Non-pigmented ciliary epithelial cell (primary cell): ENCODE measurements at places on chromosomes 1 and 21.

- DNase-seq: no peak
Observed at GRCh38 chr21:28704746-28705145, 287.9 kb downstream of the LTN1 start.

- DNase-seq: no peak
Observed at GRCh38 chr1:46131093-46131492, 1.3 kb downstream of the PIK3R3 start.

GRCh38 chr1:156625436-156626078 is 6.3 kb downstream of the HAPLN2 start:
- DNase-seq: no peak

DNA sequence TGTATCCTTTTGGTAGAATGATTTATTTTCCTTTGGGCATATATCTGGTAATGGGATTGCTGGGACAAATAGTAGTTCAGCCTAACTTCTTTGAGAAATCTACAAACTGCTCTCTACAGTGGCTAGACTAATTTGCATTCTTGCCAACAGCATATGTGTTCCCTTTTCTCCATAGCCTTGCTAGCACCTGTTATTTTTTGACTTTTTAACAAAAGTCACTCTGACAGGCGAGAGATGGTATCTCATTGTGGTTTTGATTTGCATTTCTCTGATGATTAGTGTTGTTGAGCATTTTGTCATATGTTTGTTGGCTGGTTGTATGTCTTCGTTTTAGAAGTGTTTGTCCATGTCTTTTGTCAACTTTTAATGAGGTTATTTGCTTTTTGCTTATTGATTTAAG is 99.8 kb downstream of the UCK2 start:
- DNase-seq: no peak

DNA sequence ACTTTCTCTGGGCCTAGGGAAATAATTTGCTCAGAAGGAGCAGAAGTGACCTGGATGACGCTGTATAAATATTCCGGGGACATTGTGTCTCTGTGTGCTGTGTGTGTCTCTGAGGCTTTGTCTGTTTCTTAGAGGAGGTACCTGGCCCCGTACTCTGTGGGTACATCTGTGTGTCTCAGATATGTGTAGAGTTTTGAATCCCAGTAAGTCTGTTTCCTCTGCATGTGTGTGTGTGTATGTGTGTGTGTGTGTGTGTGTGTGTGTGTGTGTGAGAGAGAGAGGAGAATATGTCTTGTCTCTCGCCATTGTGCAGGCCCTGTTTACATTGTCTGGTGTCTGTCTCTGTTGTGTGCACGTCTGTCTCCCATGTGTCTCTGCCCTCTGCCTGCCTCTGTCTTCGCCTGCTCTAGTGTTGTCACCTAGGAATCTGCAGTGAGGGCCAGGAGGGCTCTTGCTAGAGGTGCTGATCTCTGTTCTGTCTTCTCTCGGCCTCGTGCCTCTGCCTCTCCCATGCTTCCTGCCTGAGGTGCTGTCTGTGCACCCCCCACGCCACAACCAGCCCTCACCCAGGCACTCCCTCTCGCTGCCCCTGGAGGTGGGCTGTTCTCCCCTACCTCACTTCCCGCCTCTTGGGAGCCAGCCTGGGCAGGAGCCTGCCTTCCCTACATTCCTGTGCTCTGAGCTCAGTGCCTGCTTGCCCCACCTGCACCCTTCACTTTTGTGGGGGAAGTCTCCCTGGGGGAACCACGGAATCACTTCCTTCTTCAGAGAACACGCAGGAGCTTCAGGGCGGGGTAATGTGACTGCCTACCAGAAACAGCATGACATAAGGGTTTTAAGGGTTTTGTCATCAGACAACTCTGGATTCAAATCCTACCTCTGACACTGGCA is 5.9 kb downstream of the MAP7D1 start:
- no peak for DNase-seq

- DNase-seq: no peak
Observed at GRCh38 chr1:227782226-227782625, 33.2 kb upstream of the PRSS38 start.

- DNase-seq: no peak
Observed at GRCh38 chr1:171220581-171221054, 27.7 kb upstream of the FMO1 start.

DNA sequence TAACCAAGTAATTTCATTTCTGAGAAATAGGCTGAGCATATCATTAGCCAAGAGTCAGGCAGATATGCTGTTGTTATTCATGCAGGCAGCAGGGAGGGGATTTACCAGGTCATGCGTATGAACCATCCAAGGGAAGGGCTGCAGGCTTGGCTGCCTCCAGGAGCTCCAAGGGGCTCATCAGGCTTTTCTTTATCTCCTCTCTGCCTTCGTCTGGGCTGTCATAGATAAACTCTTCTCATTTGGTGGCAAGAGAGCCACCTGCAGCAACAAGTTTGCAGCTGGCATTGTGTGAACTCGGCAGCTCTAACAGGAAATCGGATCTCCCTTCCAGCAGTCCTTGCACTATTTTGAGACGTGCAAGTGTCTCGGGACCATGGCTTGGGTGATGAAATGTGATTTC is 7.5 kb downstream of the CCDC27 start:
- no peak for DNase-seq

DNA sequence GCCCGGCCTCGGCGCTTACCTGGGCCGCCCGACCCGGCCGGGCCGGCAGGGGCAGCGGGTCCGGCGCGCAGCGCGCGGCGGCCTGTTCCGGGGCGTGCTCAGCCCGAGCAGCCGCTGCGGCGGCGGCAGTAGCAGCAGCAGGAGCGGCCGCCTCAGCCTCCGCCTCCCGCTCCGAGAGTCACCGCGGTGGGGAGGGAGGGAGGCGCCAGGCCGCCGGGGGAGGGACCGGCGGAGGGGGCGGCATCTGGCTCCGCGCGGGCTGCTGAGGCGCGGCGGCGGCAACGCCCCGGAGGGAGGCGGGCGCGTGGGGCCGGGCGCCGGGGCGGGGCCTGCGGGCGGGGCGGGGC is at the start of gene CTNNBIP1:
CTNNBIP1 (minus strand) TSS at position 194 of the 347 bp plus-strand sequence. CDS start 38,205 bp downstream, outside the sequence.
- DNase-seq: no peak

GRCh38 chr1:37257646-37258045 is 216.7 kb upstream of the ZC3H12A start:
- no peak for DNase-seq

- no peak for DNase-seq
Observed at GRCh38 chr1:159817276-159818041, 9.2 kb upstream of the SLAMF8 start.

DNA sequence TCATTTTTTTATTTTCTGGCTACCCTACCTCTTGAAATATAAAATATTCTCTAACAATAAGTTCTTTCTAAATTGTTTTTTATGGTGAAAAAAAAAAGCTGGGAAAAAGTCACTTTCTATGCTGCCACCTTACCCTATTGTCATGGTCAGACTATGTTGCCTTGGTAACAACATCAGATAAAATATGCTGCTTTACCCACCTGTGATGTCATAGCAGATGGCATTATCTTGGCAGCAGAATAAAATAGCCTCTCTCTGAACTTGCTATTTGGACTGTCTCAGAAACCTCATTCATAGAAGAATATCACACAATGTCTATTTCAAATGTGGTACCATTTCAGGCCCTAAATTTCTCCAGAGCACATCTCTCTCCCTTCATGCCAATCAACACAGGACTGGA is 69.6 kb upstream of the SGIP1 start:
- DNase-seq: no peak

DNA sequence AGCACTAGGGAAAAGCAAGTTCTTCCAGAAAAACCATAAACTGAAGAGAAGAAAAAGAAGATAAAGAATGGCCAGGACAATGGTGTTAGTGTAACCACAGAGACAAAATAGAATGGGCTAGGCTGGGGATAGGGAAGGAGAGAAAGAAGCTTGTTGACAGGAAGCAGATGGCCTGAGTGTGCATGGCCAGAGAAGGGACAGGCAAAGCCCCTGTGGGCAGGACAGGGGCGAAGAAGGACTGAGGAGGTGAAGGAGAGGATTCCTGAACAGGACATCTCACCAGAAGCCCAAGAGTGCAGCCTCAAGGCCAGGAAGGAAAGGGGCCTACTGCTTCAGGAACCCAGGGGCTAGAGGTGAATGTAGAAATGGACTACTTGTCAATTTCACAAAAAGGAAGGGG is 29.3 kb downstream of the IQGAP3 start:
- DNase-seq: no peak

GRCh38 chr1:207825719-207826556 is 74.1 kb downstream of the CD46 start:
- DNase-seq: no peak

DNA sequence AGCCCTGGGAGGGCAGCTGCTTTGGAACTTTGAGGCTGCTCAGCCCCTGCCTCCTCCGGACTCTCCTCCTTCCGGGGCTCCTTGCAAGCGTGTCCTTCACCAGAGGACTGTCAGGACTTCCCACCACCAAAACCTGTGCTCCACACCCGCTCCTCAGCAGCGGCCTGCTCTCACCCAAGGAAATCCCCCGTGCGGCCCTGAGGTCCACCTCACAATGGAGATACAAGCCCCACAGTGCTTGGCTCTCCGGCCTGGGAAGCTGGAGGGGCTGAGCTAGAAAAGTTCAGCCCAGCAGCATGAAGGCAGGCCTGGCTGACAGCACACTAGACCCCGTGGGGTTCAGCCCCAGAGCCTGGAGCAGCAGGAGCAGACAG is 33.6 kb downstream of the PGBD5 start:
- DNase-seq: no peak

DNA sequence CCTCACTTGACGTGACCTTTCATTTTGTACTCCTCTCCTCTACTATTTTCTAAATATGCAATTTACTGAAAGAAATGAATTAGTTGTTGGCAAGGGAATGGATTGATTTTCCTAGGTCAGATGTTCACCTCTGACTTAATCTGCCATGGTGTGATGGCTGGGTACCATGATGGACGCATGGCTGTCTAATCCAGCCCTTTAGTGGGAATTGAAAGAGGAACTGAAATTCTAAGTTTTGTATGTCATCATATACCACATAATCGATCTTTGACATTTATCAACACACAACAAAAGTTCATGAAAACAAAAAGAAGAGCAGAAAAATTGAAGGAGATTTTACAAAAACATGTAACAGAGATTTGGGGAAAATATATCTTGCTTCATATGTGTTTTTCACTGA is 331.3 kb upstream of the SNX7 start:
- no peak for DNase-seq

- no peak for DNase-seq
Observed at GRCh38 chr1:92901126-92901525, 60.1 kb downstream of the DIPK1A start.

DNA sequence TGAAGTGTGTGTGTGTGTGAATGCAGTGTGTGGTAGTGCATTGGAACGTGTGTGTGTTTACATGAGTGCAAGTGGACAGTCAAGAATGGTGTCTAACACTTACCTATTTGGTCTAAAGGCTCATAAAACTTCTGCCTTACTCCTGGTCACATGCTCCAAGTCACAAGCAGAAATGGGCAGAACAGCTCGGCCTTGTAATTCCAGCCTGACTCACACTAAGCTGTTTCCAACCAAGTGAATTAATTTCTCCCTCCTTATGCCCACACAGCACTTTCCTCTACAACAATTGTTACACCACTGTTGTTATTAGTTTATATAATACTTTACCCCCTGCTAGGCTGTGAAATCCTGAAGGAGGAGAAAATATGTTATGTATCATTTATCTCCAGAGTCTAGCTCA is 43.8 kb downstream of the DDR2 start:
- DNase-seq: no peak

DNA sequence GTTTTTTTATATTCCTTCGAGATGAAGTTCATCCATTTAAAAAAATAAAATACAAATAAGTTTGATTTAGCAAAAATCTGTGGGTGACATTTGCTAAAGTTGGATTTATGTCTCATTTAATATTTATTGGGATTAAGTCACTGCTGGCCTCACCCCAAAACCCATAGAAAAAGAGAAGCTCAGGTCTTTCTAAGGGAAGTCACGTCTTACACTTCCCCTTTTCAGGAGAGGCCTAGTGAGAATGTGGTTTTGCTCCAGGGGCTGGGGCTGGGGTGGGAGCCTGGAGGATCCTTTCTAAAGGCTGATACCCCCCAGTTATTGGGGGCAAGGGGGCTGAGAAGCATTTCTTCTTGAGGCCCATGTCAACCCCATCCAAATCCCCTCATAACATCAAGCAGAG is 300.3 kb downstream of the DSCAM start:
- no peak for DNase-seq

GRCh38 chr1:186054003-186054402 is 319.8 kb downstream of the HMCN1 start:
- DNase-seq: no peak

GRCh38 chr1:3730543-3731247 is 21.6 kb upstream of the CCDC27 start:
- DNase-seq: no peak

GRCh38 chr1:28887419-28887834 is 26.9 kb upstream of the EPB41 start:
- no peak for DNase-seq

GRCh38 chr1:6028042-6028850 is 17.4 kb upstream of the KCNAB2 start:
- no peak for DNase-seq

- no peak for DNase-seq
Observed at GRCh38 chr1:234997896-234998741, 130.5 kb downstream of the TOMM20 start.

DNA sequence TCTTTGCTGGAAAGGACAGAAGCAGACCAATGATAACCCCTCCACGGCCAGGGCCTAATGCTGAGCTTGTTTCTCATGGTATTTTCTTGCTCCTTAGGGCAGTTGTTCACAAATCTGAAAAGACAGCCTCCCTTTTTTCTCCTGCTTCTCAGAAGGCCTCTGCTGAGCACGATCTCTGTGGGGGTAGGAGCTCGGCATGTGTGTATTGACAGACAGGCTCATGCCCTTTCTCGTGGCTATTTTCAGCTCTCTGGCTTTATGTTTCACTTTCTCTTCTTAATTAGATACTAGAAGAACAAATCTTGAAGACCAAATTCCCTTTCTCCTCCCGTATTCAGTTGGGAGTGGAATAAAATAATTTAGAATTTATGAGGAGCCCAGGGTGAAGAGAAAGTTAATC is 768 bp upstream of the RIIAD1 start:
- DNase-seq: no peak

- peak; percentile 15 for DNase-seq
Observed at GRCh38 chr1:198234520-198235251, 77.9 kb downstream of the NEK7 start.

GRCh38 chr21:43942621-43943020 is 69.5 kb upstream of the TRAPPC10 start:
- no peak for DNase-seq

DNA sequence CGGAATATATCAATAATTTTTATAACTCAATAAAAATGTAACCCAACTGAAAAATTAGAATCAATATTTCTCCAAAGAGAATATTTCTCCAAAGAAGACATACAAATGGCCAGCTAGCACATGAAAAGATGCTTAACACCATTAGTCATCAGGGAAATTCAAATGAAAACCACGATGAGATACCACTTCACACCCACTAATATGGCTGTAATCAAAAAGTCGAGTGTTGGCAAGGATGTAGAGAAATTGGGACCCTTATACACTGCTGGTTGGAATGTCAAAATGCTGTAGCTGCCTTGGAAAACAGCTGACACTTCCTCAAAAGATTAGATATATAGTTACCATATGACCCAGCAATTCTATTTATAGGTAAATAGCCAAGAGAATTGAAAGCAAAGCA is 133.0 kb downstream of the GPR52 start:
- no peak for DNase-seq

- no peak for DNase-seq
Observed at GRCh38 chr21:17422931-17423330, 89.9 kb upstream of the CXADR start.
